Activated CD4-positive, alpha-beta T cell treated with anti-CD3 and anti-CD28 coated beads, Interleukin-2, amount 50 U/mL, for 1 hour (primary cell): ENCODE measurements at places on chromosomes 5 and 9.

DNA sequence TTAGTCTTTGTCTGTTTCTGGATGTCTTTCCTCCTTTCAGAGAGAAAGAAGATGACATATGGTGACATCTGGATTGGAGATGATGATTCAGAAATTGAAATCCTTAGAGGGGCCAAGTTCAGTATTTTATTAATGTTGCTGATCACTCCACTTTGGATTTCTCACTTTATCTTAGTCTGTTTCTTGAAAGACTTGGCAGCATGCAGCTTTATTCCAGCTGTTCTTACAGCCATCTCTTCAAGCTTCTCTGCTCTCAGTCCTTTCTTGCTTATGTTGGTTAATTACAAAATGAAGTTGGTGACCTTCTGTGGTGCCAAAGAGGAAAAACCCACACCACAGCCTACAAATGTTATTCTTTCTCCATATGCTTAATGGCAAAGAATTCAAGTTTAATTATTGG lies 62.1 kb downstream of the SNCAIP start:
- no peak for DNase-seq

- DNase-seq: no peak
Measured at GRCh38 chr9:116987721-116988485, 300.8 kb downstream of the TRIM32 start.

DNA sequence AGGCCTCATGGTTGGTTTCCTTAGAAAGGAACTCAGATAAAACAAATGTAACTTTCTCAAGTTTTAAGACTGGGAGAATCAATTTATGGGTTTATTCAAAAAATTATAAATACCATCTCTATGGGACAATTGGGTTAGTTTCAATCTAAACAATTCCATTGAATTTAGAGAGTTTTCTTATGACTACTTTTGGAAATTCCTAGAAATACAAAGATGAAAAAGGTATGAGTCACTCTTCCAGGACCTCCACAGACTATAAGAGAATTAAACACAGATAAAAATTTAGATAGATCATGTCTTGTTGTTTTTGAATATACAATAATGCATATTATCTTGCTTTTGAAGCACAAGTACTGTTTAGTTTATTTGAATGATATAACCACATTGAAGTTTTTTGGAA lies 188.7 kb downstream of the CHSY3 start:
- DNase-seq: no peak

DNA sequence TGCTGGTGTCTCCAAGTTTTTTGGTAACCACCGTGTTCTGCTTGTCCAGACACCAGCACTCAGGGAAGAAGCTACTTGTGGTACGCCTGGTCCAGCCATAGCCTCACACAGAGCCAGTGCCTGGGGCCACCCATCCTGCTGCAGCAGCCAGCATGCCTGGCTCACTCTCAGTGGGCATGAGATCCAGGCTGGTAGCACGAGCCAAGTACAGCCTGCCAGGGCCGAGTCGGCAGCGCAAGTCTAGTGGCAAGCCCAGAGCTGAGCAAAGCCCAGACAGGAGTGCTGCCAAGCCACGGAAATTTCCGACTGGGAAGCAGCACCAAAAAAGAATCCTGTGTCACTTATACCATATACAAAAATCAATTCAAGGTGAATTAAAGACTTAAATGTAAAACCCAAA lies 36.3 kb upstream of the FBXL17 start:
- no peak for DNase-seq

GRCh38 chr9:88017096-88017495 lies 42.8 kb upstream of the CDK20 start:
- DNase-seq: no peak

DNA sequence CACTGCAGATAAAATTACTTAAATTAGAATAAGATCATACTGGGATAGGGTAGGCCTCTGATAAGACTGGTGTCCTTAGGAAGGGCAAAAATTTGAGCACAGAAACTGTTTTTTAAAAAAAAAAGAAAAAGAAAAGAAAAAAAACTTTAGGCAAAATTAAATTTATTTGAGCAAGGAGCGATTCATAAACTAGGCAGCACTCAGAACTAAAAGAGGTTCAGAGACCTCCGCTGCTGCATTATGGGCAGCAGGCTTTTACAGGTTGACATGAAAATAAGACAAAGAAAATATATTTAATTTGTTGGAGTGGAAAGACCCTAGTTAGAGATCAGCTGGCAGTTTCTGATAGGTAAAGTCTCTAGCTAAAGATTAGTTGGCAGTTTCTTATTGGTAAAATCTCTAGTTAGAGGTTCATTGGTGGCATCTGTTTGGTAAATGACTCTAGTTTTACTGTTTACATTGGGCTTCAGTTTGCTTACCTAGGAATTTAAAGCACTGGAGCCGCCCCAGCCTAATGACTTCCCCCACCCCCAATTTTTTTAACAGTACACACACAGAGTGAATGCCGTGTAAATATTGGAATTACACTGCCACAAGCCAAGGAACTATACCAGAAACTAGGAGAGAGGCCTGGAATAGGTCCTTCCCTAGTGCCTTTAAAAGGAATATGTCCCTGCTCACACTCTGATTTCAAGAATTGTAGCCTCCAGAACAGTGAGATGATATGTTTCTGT lies 4.5 kb upstream of the PLPP6 start:
- DNase-seq: no peak

GRCh38 chr5:90476391-90476790 lies 1.7 kb downstream of the POLR3G start:
- no peak for DNase-seq

GRCh38 chr5:133942614-133943474 lies 25.6 kb downstream of the C5orf15 start:
- no peak for DNase-seq

DNA sequence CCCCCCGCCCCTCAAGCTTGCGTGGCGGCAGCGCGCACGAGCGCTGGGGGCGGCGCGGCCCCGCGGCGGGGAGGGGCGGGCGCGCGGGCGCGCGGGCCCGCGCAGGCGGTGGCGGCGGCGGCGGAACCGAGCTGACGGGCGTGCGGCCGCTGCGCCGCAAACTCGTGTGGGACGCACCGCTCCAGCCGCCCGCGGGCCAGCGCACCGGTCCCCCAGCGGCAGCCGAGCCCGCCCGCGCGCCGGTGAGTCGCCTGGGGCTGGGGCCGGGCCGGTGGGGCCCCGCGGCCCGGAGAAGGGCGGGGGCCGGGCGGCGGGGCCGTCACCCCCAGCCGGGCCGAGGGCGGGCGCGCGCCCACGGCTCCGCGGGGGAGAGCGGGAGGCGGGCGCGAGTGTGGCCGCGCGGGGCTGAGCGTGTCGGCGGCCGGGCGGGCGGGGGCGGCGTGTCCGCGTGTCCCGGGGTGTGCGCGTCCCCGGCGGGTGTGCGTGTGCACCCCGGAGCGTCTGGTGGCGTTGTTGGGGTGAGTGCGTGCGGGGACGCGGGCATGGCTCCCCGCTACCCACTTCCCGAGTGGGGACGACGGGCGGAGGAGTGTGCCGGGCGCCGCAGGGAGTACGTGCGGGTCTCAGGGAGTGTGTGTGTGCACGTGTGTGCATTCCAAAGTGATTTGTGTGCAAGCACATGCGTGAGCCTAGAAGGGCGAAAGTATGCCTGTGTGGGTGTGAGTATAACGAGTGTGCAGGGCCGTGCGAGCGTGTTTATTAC lies at the start of gene NEK6:
TSS of gene NEK6 (plus strand) at position 106 of the 763 bp plus-strand sequence. CDS start 44,016 bp downstream, outside the sequence.
- DNase-seq: peak; percentile 18

GRCh38 chr5:143923634-143924266 lies 111.8 kb downstream of the HMHB1 start:
- DNase-seq: no peak

- DNase-seq: no peak
Measured at GRCh38 chr5:172959824-172960799, 888 bp downstream of the RPL26L1 start.

DNA sequence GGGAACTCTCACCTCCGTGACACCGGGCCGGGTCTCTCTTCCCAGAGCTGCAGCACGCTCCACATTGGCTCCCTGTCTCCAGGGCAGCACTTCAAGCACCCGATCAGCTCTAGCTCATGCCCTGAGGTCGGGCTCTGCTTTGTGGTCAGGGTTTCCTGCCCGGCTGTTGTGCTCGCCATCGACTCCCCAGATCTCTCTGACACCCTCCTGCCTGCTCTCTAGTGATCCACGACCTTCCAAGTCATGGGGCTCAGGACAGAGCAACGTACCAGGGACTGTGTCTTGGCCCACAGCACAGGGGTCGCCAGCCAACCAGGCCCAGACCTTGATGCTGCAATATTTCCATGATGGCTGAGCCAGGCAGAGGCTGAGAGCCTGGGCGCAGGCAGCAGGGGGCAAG lies 45.1 kb downstream of the PRRT1B start:
- DNase-seq: no peak

DNA sequence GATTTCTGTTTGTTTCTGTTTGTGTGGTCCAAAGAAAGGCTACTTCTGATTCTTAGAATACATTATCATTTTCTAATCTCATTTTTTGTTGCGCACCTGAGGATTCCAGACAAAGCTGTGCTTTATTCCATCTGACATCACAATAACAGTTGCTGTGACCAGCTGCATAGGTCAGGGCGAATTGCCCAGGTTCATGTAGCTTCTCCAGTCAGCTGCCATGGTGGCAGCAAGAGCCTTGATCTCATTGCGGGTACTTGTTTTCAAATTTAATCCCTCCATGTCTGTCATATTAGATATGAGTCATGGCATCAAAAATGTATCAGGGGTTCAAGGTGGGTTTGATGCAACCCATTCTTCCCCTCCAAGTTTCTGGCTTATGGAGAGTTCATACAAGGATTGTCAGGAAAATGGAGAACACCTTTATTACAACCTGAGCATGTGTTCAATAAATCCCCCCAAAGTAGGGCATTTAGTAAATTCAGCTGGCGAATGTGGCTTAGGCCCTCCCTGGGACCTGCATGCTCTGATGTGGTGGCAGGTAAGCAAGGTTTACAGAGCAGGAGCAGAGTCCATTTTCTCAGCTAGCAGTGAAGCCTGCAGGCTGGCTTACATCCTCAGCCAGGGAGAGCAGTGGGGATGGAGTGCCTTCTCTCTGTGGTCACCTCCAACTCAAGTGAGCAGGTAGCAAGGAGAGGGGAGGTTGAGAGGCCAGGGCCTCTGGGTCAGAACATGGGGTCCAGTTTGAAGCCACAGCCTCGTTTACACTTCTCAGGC lies 13.9 kb downstream of the CAVIN4 start:
- DNase-seq: no peak

DNA sequence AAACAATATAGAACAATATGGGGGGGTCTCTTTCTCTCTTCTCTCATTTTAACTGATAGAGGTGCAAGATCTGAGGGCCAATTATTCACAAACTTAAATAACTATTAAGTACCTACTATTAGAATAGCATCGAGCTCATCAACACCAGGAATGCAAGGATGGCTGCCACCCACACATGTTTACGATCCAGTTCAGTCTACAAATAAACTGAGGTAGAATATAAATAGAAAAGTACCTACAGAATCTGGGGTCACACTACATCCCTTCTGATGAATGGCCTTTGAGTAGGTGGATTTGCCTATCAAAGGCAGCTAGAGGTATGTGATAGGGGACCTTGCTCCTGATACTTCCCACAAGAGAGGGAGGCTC lies 91.8 kb upstream of the ZNF366 start:
- DNase-seq: no peak

- no peak for DNase-seq
Measured at GRCh38 chr5:2724031-2724581, 27.4 kb downstream of the IRX2 start.

DNA sequence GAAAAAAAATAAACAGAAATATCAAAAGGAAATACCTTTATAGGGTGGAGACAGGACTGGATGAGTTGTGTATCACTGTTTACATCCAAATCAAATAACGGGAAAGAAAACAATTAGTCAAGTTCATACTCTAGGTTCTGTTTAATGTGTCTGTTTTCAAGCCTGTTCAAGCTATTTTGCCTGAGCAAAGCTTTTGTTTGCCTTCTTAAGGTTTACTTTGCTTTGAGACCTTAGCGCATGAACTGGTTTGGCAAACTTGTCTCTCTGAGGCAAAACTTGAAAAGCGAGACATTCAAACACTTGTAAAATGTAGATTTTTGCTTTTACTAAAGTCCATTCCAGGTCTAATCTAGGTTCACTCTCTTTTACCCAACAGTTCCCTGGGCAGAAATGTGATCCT lies 174.1 kb upstream of the RFX3 start:
- DNase-seq: no peak

DNA sequence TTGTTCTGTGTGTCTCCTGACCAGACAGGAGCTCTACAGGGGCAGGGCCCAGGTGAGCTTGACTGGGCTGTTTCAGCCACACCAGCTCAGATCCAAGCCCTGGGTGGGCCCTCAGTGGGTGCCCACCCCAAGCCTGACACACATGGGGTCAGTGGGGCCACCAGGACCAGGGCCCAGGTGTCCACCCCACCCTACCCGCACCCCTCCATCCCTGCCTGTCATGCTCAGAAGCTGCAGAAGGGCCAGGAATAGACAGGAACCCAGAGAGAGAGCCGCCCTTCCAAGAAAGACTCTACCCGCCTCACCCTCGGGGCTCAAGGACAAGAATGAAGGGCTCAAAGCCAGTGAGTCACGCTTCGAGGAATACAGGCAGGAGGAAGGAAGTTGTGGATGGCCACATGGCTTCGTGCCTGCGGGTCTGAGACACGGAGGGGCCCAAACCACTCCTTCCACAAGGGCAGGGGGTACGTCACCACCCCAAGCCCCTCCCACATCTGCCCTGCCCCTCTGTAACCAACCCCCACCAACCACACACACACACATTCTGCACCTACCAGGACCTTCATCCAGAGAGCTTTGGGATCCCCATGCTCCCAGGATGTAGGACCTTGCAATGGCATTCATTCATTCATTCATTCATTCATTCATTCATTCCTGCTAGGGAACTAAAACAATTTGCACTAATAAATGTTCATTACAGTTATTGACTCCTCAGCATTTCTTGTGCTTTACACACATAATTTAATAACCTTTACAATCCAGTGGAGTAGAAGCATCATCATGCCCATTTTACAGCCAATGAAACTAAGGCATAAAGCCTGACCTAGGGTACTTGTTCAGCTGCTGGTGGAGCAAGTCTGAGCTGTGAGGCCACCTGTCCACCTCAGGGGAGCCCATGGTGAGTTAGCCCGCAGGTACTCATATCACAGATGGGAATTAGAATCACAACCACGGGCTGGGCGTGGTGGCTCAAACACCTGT lies 55.9 kb upstream of the STXBP1 start:
- DNase-seq: peak; percentile 44

GRCh38 chr9:81601639-81602623 lies 87.4 kb downstream of the TLE1 start:
- no peak for DNase-seq

- no peak for DNase-seq
Measured at GRCh38 chr9:77820293-77820954, 172.3 kb upstream of the GNA14 start.

DNA sequence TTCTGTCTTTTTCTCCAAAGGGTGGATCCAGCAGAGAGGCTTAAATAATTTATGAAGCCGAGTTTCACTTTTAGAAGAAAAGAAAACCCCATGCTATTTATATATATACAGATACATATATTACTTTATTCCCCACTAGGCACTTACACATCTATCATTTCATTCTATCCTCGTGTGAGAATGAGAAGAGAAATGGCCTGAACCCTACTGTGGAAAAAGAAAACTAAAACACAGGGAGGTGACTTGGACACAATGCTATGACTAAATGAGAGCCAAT lies 195.2 kb downstream of the NR3C1 start:
- DNase-seq: no peak

GRCh38 chr9:132478353-132479050 lies 68.5 kb downstream of the CFAP77 start:
- no peak for DNase-seq

GRCh38 chr5:1093361-1093760 lies 18.5 kb downstream of the SLC12A7 start:
- no peak for DNase-seq

GRCh38 chr9:114855488-114855887 lies 49.6 kb upstream of the TNFSF15 start:
- no peak for DNase-seq

- DNase-seq: no peak
Measured at GRCh38 chr5:44278469-44278868, 110.8 kb downstream of the FGF10 start.
